Right renal cortex interstitium (tissue), 3 donors: ENCODE measurements at places on chromosomes 6 and 20. TPM values are rescaled to one million over a fixed set of nuclear protein-coding genes. Genes with fewer than 3 reads are reported as not detected.
A peak's percentile ranks its signal among the peaks of the same experiment; 100 is the strongest.

DNA sequence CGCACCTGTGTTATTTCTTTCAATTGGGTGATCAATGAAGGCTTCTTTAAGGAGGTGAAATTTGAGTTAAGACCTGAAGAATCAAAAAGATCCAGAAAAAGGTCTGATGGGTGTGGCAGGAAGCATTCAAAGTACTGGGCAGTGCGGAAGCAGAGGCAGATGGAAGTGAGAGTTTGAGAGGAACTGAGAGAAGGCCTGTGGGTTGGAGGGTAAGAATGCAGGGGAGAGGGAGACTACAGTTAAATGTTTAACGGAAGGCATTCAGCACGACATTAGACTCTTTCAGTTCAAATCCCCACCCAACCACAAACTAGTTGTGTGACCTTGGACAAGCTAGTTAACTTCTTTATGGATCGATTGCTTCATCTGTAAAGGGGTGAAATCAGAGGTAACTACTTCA lies 50.5 kb upstream of the GCM1 start:
- no peak for DNase-seq

LHFPL5 gene
- polyA plus RNA-seq = not detected

DNA sequence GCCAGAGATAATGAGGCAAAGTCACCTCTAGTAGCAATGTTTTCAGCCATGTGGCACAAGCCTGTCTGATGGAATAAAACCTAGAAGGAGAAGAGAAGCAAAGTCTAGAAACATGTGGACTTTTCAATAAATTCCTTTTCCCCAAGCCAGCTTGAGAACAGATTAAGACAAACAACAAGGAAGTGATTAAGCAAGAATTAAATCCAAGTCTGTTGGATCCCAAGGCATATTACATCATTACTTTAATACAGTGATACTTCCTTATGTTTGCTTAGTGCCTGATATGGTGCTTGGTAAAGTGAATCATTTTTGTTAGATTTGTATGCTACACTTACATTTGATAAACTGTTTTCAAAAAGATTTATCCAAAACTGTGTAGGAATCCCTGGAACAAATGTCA lies 260.3 kb upstream of the FAM83B start:
- DNase-seq = no peak

GRCh38 chr20:25247956-25248785 lies at the start of gene PYGB:
Gene PYGB, plus strand, starts transcription at chr20:25248085. Its CDS starts 94 bp downstream, at chr20:25248179.
- DNase-seq = peak; percentile 57

DNA sequence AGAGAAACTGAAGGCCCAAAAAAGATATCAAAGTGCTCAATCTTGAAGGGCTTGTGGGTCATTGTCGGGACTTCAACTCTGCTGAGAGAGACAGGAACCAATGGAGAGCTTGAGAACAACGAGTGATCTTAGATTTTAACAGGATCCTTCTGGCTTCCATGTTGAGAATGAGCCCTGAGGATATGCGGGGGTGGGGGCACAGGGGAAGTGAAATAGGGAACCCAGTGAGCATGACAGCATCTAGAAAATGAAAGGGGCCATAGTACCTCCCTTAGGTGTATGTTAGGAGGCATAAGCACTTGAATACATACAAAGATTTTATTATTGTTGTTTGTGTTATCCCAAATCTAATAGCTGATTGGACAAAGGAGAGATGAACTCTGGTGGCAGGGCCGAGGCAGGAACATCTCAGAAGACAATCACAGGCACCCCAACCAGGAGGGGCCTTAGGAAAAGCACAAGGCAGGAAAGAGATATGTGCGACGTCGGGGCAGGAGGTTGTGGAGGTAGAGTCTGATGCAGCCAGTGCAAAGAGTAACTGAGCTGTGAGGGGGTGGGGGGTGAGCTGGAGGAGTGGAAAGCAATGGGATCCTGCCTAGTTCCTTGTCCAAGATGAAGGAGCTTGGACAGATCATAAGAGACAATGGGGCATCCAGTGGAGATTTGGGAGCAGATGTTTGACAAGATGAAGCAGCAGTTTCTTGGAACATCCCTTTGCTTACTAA lies 10.4 kb downstream of the TGM6 start:
- DNase-seq = no peak

DNA sequence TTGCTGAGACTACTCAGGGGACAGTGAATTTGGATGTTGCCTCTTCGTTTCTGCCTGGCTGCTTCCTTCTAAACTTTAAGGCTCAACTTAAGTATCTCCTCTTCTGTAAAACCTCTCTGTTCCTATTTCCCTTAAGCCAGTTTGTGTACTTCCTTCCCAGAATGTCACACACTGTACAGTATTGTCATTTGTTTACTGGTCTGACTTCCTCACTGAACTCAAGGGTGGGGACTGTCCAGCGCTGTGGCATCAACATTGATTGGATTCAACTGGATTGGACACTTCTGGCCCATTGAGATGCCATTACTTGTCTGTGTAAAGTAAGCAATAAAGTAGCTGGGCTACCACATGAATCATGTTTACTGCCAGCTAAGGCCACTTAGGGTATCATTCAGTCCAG lies 69.7 kb downstream of the ANKS1A start:
- no peak for DNase-seq

DNA sequence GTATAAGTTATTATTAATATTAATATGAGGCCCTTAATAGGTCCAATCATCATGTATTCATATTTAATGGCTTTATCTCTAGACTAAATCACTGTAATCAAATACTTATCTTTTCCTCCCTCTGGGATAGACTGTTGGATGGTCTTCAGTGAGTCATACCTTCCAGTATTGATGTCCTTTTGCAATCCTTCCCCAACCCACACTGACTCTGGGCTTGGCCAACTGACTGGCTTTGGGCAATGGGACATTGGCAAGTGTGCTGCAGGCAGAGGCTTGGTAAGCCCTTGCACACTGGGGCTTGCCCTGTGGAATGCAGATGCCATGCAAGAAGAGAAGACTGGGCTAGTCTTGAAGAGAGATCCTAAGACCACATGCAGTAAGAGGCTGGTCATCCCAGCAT lies 136.6 kb downstream of the CCDC170 start:
- no peak for DNase-seq

- DNase-seq = no peak
Observed at GRCh38 chr6:13463941-13464340, 23.5 kb downstream of the GFOD1 start.

GRCh38 chr20:48483334-48484066 lies 344.3 kb downstream of the PREX1 start:
- no peak for DNase-seq

DNA sequence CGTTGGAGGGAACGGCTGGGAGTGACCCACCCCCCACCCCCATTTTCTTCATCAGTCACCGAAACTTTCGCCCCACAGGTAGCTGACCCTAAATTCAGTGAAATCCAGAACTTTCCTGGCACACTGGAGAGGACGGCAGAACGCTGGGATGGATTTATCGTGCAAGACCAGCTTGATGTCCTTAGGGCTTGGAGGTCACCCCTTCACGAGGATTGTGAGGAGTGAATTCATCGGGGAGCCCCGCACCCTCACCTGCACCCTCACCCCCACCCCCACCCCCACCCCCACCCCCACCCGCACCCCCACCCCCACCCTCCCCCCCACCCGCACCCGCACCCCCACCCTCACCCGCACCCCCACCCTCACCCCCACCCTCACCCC lies 13.3 kb upstream of the TCFL5 start:
- no peak for DNase-seq

DNA sequence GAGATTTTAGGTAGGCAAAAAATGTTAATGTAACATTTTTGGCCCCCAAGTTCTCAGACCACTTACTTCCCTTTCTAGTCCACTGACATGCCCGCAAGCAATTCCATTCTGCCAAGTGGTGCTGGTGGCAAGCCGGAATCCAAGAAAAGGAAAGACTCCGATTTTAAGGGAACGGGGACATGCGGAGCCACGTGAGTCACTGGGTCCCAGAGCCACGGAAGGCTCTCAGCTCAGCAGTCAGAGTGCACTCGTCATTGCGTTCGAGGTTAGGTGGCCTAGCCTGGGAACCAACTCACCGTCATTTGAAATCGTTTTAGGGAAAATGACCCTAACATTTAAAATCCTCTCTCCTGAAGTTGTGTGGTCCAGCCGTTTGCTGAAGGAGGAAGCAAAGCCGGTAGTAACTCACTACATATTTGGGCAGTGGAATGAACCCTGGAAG lies 711 bp upstream of the SIRT5 start:
- DNase-seq = peak; percentile 21

BACH2 gene
- 9.1 TPM for polyA plus RNA-seq

GRCh38 chr6:22367346-22367745 lies 70.5 kb upstream of the PRL start:
- no peak for DNase-seq

CEP85L gene
- polyA plus RNA-seq = 8.2 TPM

ANKEF1 gene
- 9.3 TPM for polyA plus RNA-seq

FAXC gene
- polyA plus RNA-seq = 5.4 TPM

GRCh38 chr6:151239603-151240035 lies at the start of gene AKAP12:
Gene AKAP12, plus strand, starts transcription at chr6:151239967. Its CDS starts 596 bp downstream, at chr6:151240563.
- DNase-seq = no peak

C20orf202 gene
- polyA plus RNA-seq = 0.58 TPM

GRCh38 chr6:34317882-34318498 lies 69.2 kb upstream of the SMIM29 start:
- DNase-seq = no peak

TMEM200A gene
- 28.3 TPM for polyA plus RNA-seq

PCNA gene
- 184 TPM for polyA plus RNA-seq

OR2J3 gene
- polyA plus RNA-seq = not detected

OVOL2 gene
- polyA plus RNA-seq = 1.4 TPM

DNA sequence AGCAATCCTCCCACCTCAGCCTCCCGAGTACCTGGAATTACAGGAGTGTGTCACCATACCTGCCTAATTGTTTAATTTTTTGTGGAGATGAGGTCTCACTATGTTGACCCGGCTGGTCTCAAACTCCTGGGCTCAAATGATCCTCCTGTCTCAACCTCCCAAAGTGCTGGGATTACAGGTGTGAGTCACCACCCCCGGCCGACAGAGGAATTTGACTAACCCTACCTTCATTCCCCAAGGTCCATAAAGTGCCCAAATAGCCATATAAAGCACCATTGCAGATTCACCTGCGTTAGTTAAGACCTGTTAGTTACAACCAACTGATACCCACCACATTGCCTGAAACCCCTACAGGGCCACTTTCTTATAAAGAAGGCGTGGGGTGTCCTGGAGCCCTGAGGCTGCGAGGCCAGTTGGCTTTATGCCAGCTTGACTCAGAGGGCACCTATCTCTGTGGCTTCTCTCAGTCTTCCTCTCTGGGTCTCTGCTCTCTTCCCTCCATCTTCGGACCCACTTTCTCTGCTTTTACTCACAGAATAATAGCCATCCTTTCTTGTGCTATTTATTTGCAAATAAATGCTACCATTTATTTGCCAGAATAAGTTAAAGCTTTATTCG lies 65.6 kb downstream of the SLC2A10 start:
- no peak for DNase-seq

DNA sequence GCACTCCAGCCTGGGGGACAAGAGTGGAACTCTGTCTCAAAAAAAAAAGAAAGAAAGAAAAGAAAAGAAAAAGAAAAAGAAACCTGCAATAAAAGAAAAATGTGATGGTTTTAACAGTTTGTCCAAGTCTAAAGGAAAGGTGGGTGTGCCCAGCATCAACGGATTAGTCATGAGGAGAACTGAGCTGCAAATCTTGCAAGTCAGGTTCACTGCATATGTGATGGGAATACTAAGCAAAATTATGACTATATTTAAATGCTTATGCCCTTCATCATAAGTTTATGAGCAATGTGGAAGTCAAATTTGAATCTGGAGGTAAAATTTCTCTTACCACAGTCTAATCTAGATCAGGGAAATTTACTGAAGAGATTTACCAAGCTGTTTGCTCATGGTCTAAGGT lies 13.1 kb upstream of the CDK19 start:
- DNase-seq = no peak

- DNase-seq = no peak
Observed at GRCh38 chr6:166364456-166364855, 18.3 kb downstream of the MPC1 start.

- DNase-seq = no peak
Observed at GRCh38 chr20:52747845-52748284, 224.3 kb upstream of the TSHZ2 start.

DNA sequence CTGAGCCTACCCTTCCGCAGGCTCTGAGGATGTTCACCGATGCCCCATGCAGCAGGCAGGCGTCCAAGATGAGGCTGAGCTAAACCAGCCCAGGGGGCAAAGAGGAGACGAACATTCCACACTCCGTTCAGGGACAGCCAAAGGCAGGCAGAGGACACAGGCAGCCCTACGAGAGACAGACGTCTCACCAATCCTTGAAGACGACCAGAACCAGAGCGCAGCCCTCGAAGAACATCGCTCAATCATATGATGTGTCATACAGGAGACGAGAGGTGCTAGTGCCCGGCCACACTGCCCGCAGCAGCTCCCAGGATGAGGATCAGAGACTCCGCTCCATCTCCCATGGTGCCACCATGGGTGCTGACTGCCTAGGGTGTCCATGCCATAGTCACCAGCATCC lies 35.6 kb upstream of the TMEM181 start:
- DNase-seq = no peak

GJA10 gene
- polyA plus RNA-seq = not detected
